ENCODE measurements at places on chromosomes 2 and 18.

GRCh38 chr2:204591225-204591624, 46.0 kb downstream of the PARD3B start:
- DNase-seq: no peak

GRCh38 chr2:224833986-224834385, 117.8 kb upstream of the CCDC195 start:
- no peak for DNase-seq

DNA sequence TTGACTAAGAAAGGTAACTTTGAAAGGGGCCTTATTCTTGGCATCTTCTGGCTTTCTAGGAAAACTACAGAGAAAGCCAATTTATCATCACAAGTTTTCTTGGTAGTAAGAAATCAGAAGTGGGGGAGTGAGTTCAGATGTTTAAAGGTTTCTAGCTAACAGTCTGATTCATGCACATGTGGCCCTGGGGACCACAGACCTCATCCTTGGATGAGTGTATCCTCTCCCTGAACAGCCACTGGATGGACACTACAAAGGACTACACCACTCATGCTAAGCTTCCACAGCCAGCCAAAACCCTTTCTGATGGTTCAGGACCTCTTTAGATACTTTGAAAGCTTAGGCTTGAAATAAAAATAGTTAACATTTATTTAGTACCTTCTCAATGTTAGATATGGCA, 218.3 kb upstream of the STK17B start:
- DNase-seq: no peak

DNA sequence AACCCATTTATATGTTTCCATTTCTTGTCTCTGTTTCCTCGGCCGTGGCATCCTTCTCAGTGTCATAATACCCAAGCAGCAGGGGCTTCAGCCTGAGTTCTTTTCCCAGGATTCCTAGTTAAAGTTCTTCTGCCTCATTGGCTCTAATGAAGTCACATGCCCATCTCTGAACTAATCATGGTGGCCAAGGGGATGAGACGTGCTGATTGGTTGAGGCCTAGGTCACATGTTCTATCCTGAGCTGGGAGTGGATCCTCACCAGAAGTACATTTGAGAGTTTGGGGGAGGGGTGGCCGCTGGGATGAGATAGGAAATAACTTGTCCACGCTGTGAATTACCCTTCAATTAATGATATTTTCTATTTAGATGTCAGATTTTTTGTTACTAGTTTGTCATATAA, 3.8 kb upstream of the UGT1A5 start:
- DNase-seq: no peak

GRCh38 chr2:54042341-54042740, 71.5 kb upstream of the PSME4 start:
- no peak for DNase-seq

DNA sequence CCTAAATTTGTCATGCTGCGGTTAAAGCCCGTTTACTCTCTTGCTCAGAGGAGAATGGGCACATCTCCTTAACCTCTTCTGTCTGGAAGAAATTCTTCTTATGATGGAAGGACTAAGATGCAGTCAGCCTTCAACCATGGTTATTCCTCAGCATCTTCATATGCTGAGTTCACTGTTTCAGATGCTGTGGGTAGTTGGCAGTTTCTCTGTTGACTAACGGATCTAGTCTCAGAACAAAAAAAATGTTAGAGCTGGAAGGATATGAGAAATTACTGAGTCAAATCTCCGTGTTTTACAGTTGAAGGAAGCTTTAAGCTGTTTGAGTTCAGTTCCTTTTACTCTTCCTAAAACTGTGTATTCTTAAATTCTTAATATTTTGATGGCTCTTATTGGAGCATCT, 43.6 kb upstream of the PGAP1 start:
- DNase-seq: no peak

DNA sequence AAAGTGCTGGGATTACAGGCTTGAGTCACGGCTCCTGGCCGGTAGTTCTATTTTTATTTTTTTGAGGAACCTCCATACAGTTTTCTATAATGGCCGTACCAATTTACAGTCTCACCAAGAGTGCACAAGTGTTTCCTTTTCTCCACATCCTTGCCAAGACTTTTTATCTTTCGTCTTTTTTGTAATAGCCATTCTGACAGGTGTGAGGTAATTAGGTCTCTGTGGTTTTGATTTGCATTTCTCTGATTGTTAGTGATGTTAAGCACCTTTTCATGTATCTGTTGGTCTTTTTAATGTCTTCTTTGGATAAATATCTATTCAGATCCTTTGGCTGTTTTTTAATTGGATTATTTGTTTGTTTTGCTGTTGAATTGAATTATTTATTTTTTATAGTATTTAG, 9.3 kb downstream of the ARMC9 start:
- DNase-seq: no peak

- no peak for DNase-seq
Measured at GRCh38 chr18:58949031-58949430, 84.4 kb downstream of the ZNF532 start.

DNA sequence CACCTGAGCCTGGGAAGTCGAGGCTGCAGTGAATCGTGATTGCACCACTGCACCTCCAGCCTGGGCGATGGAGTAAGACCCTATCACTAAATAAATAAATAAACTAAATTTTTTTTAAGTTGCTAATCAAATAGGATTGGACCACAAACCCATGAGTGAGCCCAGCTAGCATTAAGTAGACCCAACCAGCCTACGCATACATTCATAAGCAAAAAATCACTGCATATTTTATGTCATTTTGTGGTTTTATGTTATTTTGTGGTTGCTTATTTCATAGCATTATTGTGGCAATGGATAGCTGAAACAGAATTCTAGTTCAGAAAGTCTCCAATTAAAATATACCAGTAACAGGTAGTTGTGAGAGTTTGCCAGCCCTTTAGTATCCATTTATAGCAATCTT, 29.1 kb upstream of the ZC3H15 start:
- DNase-seq: no peak

GRCh38 chr2:27832396-27832795, 57.8 kb downstream of the RBKS start:
- DNase-seq: no peak

GRCh38 chr2:50401772-50402653, 629.9 kb downstream of the NRXN1 start:
- DNase-seq: peak; percentile 2

DNA sequence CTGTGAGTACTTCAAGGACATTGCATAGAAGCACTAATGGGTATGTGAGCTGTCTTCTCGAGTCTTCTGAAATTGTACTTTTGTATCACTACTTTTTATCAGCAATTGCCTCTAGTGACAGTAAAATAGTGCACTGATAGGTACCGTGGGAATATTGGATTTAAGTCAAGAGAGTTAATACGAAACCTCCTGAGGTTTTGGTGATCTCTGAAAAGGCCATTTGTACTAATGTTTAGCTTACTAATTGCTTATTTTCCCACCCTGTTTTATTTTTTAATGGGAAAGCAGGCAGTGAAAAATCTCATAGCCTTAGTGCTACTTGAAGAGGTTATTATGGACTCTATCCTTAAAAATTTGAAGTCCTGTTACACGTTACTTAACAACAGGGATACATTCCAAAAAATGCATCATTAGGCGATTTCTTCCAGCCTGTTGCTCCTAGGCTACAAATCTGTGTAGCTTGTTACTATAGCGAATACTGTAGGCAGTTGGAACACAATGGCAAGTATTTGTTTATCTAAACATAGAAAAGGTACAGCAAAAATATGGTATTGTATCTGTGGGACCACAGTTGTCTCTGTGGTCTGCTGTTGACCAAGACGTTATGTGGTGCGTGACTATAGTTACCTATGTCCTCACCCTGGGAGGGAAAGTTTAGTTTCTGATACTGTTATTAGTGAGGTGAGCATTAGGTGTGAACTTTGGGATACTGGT, 65.9 kb downstream of the CAB39 start:
- no peak for DNase-seq

GRCh38 chr2:4539121-4539520, 835.7 kb downstream of the DCDC2C start:
- DNase-seq: no peak

- DNase-seq: no peak
Measured at GRCh38 chr2:235358981-235359471, 134.8 kb upstream of the AGAP1 start.

DNA sequence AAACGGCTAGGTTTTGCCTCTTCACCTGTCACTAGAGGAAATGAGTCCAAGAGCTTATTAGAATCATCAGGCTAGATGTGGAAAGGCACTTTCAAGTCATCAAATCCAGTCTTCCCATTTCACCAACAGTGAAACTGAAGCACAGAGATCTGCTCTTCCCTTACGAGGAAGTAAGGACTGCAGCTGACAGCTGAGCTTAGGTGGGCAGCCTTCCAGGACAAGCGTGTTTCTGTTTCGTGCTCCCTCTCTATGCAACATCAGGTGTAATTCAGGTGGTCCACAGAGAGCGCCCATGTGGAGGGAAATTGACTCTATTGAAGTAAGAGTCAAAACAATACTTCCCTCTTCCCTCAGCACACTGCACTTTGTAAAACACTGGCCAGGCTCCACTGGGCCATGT, 5.5 kb downstream of the CYRIA start:
- no peak for DNase-seq

- no peak for DNase-seq
Measured at GRCh38 chr2:203326356-203326755, 1.8 kb upstream of the ABI2 start.

Data from iPS DF 19.7 (cell line).